ENCODE measurements at places on chromosomes 2 and 18. TPM values are rescaled to one million over a fixed set of nuclear protein-coding genes. Genes with fewer than 3 reads are reported as not detected.

Gene AFTPH
- total RNA-seq = 38.1 TPM

GRCh38 chr2:10446631-10447030, 1.5 kb downstream of the ODC1 start:
- H3K36me3 ChIP-seq = peaks cover 26% of the 10 kb centered on the region
- H3K4me1 ChIP-seq = peaks cover 5% of the 10 kb centered on the region
- H3K27ac ChIP-seq = no peak overlapping the region
- DNase-seq = no peak
- peak overlapping the region; percentile 81 for H3K4me3 ChIP-seq
- peaks cover 3% of the 10 kb centered on the region for H3K27me3 ChIP-seq

DNA sequence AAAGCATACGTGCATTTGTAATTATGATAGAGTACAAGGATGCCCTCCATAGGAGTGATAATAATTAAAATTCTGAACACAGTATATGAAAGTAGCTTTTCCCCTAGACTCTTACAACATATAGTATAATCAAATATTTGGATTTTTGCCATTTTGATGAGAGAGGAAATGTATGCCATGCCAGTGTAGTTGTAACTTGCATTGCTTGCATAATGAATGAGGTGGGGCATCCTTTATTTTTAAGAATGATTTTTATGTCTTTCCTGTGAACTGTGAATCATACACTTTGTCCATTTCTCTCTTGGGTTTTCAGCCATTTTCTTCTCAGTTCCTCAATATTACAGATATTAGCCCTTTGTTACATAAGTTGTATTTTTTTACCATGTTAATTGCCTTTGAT, 197.5 kb downstream of the SCG2 start:
- no peak overlapping the region for H3K27ac ChIP-seq
- no peaks in the 10 kb centered on the region for H3K36me3 ChIP-seq
- peaks cover 12% of the 10 kb centered on the region for H3K27me3 ChIP-seq
- H3K4me1 ChIP-seq = no peaks in the 10 kb centered on the region
- DNase-seq = no peak

DNA sequence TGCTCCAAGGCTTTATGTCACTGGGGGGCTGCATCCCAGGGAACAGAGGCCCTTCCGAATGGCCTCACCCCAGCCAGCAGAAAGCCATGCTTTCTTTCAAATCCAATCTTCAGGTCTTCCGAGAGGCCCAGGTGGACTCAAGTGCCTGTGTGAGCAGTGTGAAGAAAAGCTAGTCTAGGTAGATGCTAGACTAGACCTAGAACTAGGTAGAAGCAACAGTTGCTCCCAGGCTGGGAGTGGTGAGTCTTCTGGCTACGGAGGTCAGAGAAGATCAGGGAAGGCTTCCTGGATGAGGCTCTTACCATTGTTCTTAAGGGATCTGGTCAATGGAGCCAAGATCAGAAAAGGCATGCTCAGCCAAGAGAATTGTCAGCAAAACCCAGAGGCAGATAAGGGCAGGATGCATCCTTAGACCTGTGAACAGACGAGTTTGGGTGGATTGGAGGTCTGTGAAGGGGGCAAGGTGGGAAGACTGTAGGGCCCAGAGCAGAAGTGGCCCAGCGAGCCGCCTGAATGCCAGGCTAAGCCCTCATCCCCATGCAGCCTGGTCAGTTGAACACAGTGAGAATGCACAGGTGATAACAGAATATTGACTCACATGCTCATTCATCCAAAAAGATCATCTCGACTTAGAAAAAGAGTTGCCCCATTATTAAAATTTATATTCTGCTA, 110.8 kb downstream of the SMAD7 start:
- H3K4me1 ChIP-seq = peaks cover 55% of the 10 kb centered on the region
- H3K27me3 ChIP-seq = no peaks in the 10 kb centered on the region
- no peaks in the 10 kb centered on the region for H3K36me3 ChIP-seq
- no peak overlapping the region for H3K27ac ChIP-seq
- no peak for DNase-seq
- no peak overlapping the region for H3K4me3 ChIP-seq

GRCh38 chr2:30694286-30695055, 112.8 kb downstream of the CAPN13 start:
- H3K36me3 ChIP-seq = no peaks in the 10 kb centered on the region
- no peak overlapping the region for H3K27ac ChIP-seq
- no peak overlapping the region for H3K4me3 ChIP-seq
- H3K4me1 ChIP-seq = no peaks in the 10 kb centered on the region
- H3K27me3 ChIP-seq = peaks cover 11% of the 10 kb centered on the region

GRCh38 chr2:60465736-60466135, 87.7 kb downstream of the BCL11A start:
- peaks cover 38% of the 10 kb centered on the region for H3K36me3 ChIP-seq
- H3K27ac ChIP-seq = no peak overlapping the region
- no peak overlapping the region for H3K4me3 ChIP-seq
- H3K4me1 ChIP-seq = peaks cover 62% of the 10 kb centered on the region
- DNase-seq = no peak

DNA sequence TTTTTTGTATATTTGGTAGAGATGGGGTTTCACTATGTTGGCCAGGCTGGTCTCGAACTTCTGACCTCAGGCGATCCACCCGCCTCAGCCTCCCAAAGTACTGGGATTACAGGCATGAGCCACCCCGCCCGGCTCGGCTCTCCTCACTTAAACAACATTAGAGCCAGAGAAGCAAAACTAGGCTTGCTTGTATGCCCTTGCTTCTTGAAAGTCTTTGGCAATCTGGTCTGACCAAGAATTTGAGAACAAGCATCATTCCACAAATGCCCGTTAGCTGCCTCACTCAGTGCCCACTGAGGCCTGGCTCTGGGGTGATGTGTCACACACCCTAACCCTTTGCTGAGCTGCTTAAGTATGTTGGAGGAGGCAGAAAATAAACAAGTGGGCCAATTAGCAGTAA, 33.5 kb downstream of the SOWAHC start:
- no peak overlapping the region for H3K27ac ChIP-seq
- H3K27me3 ChIP-seq = no peaks in the 10 kb centered on the region
- H3K4me1 ChIP-seq = peaks cover 29% of the 10 kb centered on the region
- H3K36me3 ChIP-seq = no peaks in the 10 kb centered on the region
- H3K4me3 ChIP-seq = no peak overlapping the region
- DNase-seq = no peak

- H3K4me3 ChIP-seq = no peak overlapping the region
- no peak overlapping the region for H3K27ac ChIP-seq
- H3K4me1 ChIP-seq = peaks cover 11% of the 10 kb centered on the region
- H3K36me3 ChIP-seq = no peaks in the 10 kb centered on the region
- DNase-seq = no peak
Measured at GRCh38 chr2:110873056-110873502, 140.7 kb downstream of the ACOXL start.

Data from type B pancreatic cell (in vitro differentiated cells).